Fibroblast of skin of right quadriceps (primary cell): ENCODE measurements at places on chromosomes 5 and 9.

- DNase-seq = peak; percentile 11
These were observed 35.0 kb downstream of the RANBP17 start for GRCh38 chr5:170896779-170897178.

GRCh38 chr5:156981481-156981880 lies 18.5 kb upstream of the TIMD4 start:
- DNase-seq = no peak

DNA sequence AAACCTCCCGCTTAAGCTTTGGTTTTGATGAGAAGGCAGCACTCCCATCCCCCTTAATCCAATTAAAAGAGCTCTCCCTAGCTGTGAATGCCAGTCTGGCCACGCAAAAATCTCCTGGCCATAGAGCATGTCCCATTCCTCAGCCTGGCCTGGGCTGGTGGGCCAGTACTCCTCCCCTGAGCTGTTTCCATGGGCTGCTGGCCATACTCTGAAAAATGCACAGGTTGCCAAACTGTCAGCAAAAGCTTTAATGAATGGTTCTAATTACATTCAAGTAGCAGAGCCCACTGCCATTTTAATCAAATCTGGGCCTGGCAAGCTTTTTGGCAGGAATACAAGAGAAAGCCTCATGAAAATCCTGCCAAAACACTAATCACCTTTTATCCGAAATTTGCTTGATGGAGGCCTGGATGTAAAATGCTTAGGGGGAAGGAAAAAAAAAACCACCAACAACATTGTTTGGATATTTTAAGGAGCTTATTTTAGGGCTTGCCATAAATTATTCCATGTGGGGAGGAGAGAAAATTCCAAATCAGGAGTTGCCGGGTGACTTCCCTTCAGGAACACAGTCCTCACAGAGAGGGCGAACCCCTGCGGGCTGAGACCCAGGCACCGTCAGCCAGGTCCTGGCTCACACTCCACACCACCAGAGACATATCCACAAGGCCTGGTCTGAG lies 243.3 kb downstream of the SEC61B start:
- peak; percentile 89 for DNase-seq

- DNase-seq = no peak
These were observed 6.7 kb upstream of the SPATA31E1 start for GRCh38 chr9:87875831-87876545.

DNA sequence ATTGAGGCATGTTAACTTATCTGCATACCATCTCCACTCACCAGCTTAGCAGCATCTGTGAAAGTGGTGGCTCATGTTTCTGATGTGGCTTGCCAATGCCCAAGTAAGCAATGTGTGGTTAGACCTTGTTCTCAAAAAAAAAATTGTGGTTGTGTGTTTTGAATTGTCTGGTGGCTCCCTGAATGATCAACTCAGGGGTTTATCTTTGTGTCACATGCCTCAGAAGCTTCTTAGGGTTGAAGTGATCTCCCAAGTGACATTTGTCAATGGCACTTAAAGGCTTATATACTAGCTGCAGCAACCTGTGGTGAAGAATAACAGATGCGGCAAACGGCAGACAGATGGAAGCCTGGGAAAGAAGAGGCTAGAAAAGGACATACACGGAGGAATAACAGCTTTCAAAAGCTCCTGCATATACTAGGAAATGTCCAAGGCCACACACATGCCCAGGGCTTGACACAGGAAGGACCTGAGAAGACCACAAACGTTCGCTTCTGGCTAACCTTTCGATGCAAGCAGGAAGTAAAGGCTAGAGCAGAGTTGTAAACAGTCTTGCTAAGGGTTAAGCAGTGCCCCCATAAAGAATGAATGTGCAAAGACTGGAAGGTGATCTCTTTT lies 42.2 kb upstream of the FSD1L start:
- DNase-seq = peak; percentile 27

- no peak for DNase-seq
These were observed 107.7 kb downstream of the HSPA4 start for GRCh38 chr5:133159543-133159942.

- no peak for DNase-seq
These were observed 81.7 kb downstream of the ADAMTS2 start for GRCh38 chr5:179263391-179264052.

- no peak for DNase-seq
These were observed 8.0 kb upstream of the PLPP6 start for GRCh38 chr9:4654084-4654483.

DNA sequence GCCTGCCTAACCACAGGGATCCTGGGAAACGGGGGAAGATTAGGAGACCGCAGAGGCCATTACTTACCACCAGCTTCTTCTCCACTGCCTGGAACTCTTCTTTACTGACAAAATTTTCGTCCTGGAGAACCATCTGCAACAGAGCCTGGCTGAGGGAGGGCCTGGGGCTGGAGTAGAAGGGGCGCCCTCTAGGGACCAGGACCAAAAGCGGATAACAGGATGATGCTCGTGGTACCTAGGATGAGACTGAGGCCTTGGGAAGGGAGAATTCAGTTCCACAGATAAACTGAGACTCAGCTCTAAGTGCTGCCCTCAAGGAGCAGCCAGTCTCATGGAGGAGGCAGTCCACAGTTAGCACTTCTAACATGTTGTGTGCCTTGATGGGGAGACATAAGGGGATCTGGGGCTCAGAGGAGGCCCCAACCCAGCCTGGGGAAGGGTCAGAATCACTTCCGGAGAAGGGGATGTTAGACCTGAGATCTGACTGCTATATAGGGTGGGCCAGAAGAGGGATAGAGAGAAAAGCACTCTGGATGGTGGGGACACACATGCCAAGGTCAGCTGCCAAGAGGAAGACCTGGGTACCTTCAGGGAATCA lies 1.2 kb downstream of the SPATA24 start:
- no peak for DNase-seq

DNA sequence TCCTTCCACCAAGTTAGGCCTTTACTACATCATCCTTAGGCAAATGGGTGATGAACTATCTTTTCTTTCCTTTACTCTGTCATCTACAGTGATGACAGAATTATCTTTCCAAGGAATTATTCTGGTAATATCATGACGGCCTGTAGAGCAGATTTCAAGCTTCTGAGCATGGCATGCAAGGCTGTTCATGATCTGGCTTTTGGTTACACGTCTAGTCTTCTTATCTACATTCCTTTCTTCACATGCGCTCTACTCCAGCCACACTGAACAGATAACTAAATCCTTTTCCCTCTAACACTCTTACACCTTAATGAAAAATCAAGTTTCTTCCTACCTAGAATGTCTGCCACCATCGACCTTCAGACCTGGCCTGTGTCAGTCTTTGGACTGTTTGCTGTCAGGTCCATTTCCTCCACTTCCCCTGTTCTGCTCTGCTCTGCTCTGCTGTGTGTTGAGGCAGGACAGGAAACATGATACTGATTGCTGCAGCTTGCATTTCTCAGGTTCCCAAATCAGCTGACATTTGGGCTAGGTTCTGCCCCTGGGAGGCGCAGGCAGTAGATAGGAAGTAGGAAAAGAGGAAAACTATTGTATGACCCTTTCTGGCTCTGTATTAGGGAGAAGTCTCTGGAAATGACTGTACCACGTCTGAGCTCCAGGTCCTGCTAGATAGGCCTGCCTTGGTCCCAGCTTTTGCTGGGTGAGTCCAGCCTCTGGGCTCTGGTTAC lies 4.2 kb downstream of the SCGB3A2 start:
- no peak for DNase-seq

- DNase-seq = no peak
These were observed 119.9 kb downstream of the PAX5 start for GRCh38 chr9:36914212-36914577.

DNA sequence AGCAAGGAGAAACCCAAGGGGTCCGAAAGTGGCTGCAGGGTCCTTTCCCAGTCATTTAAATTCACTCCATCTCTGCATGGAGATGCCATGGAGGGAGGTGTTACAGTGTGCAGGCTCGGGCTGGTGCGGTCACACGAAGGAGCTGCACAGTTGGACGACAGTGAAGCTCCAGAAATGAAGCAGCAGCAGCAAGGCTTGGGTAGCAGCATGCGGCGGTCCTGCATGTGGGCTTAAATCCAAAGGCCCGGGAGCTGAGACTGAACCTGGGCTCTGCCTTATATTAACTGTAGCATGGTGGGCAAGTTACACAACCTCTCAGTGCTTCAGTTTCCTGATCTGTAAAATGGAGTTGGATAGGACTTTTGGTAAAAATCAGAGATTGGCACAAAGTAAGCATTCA lies 51.4 kb downstream of the APBA1 start:
- DNase-seq = no peak

- DNase-seq = no peak
These were observed 198.1 kb downstream of the LURAP1L start for GRCh38 chr9:12972608-12973589.

DNA sequence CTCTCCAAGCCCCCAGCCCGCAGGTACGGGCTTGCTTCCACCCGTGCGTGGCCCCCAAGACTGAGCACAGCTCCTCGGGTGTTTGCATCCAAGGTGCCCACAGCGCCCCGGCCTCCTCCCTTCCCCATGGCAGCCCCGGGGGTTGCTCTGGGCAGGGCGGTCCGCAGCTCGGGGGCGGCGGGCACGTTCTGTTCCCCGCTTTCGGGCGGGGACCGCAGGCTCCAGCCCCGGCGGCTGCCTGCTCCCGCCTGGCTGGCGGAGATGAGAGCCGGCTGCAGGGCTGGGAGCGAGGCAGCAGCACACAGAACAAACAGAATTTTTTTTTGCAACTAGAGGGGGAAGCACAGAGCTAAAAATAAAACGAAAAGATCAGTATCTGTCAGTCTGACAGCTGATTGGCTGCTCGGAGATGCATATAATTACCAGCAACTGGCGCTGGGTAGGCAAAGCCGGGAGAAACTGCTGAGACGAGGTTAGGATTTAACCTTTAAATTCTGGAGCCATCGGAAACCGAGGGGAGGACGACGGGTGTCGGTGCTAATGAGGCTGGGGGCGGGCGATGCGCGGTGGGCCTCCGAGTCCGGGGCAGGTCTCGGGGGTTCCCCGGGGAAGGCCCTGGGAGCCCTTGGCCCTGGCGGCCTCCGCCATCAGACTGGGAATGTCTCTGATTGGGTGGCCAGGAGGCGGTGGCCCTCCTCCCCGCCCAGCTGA lies 142.7 kb upstream of the IER5L start:
- peak; percentile 94 for DNase-seq

DNA sequence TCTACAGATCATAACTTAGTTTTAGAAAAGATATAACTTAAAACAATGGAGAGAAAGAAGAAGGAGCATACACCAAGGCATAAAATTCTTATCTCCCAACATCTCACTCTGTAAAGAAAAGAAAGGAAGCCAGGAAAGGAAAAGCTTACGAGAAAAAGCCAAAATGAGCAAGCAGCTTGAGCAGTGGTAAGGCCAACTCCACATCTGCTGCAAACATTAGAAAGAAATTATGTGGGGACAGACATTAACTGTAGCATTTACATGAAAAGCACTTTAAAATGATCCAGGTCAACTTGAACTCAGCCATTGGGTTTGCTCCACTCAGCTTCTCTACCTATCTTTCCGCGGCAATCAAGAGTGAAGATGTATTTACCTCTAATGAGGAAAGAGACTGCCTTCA lies 176.9 kb downstream of the BNC2 start:
- no peak for DNase-seq

GRCh38 chr9:75890472-75891276 lies at the start of gene PCSK5:
Gene PCSK5, plus strand, starts transcription at chr9:75890673. Its CDS starts 509 bp downstream, at chr9:75891182.
- peak; percentile 95 for DNase-seq

GRCh38 chr5:161442471-161442870 lies 104.1 kb downstream of the GABRB2 start:
- no peak for DNase-seq

- DNase-seq = no peak
These were observed 41.6 kb downstream of the KIAA1191 start for GRCh38 chr5:176319827-176320554.

GRCh38 chr5:44345871-44346270 lies 43.3 kb downstream of the FGF10 start:
- no peak for DNase-seq

- DNase-seq = no peak
These were observed 1.2 kb downstream of the PURA start for GRCh38 chr5:140115186-140115500.

- DNase-seq = peak; percentile 34
These were observed 13.7 kb downstream of the SYK start for GRCh38 chr9:90815183-90815943.

DNA sequence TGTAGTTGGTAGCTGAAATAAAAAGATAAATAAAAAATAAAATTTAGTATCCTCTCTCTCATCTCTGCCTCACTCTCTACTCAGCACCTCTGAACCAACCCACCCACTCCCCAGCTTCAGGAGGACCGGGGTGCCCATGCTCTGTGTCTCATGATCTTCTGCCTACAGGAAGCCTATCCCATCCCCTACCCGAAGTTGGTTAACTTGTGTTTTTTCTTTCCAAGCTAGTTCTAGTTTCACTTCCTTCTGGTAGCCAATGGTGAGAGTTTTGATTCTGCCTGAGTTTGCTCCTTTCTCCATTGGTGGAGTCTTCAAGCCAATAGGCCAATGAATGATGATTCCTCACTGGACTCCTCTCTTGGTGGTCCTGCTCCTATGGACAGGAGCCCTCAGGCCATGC lies 32.1 kb downstream of the SNX24 start:
- DNase-seq = no peak

DNA sequence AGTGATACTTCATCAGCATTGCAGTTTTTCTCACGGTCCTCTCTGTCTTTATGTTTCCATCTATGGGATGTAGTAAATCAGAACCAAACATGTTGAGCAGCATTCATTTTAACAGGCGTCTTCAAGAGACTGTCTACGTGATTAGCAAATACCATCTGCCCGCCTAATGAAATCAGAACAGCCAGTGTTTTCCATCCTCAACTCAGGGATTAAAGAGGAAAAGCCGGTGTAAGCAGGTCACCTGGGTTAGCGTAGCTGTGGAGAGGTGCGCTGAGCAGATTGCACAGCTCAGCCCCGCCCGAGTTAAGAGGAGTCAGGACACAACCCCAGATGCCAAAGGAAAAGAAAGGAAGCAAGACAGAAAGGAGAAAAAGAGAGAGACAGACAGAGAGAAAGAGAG lies 54.3 kb upstream of the ANKRD33B start:
- DNase-seq = peak; percentile 19

DNA sequence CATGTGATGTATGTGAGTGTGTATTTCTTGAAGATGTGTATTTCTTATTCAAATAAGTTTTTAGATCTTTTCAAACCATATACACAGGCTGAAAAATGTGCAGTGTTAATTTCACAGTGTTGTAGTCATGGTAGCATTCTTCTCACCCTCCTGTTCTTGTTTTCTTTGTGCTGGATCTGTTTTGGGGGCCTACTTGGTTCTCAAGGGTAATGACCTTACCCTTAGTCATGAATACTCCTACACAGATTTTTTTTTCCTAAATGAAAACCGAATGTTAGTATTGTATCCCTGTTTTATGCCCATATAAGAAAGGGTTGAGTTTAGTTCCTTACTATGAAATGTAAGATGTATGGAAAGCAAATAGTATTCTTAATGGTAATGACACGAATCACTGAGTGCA lies 88.0 kb downstream of the SLC44A1 start:
- DNase-seq = peak; percentile 73

GRCh38 chr9:90995516-90995915 lies 193.9 kb downstream of the SYK start:
- no peak for DNase-seq
